Colonic mucosa (tissue), 4 donors: ENCODE measurements at places on chromosomes 11 and 22.

DNA sequence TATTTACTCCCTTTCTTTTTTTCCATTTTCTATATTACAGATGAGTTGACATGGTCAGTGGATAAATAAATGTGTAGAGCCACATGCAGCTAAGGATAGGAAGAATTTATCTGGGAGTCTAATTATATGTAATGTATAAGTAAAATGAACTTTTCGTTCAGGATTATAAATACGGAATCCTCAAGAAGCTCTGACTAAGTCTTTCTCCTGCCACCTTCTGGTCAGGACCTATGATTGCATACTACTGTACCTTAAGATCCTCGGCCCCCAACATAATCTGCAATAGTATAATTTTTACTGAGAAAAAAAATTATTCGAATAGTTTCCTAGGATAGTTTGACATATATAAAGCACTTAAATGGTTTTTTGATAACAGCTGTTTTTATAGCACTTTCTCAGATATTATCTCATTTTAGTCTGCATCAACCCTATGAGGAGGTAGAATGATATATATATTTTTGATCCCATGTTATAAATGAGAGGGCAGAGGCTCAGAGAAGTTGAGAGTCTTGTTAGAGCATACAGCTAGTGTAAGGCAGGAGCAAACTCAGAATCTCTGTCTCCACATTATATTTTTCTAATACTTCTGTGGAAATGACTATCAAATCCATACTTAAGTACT is 36.1 kb downstream of the CCDC90B start:
- no peaks in the 10 kb centered on the region for H3K4me1 ChIP-seq
- no peak overlapping the region for H3K27ac ChIP-seq
- H3K27me3 ChIP-seq: no peaks in the 10 kb centered on the region
- H3K4me3 ChIP-seq: no peak overlapping the region
- no peak for DNase-seq

- no peak for DNase-seq
- no peaks in the 10 kb centered on the region for H3K4me1 ChIP-seq
- H3K36me3 ChIP-seq: no peaks in the 10 kb centered on the region
- H3K27ac ChIP-seq: peak overlapping the region; percentile 4
- no peak overlapping the region for H3K4me3 ChIP-seq
These were observed 42.6 kb upstream of the EED start for GRCh38 chr11:86202013-86202336.

DNA sequence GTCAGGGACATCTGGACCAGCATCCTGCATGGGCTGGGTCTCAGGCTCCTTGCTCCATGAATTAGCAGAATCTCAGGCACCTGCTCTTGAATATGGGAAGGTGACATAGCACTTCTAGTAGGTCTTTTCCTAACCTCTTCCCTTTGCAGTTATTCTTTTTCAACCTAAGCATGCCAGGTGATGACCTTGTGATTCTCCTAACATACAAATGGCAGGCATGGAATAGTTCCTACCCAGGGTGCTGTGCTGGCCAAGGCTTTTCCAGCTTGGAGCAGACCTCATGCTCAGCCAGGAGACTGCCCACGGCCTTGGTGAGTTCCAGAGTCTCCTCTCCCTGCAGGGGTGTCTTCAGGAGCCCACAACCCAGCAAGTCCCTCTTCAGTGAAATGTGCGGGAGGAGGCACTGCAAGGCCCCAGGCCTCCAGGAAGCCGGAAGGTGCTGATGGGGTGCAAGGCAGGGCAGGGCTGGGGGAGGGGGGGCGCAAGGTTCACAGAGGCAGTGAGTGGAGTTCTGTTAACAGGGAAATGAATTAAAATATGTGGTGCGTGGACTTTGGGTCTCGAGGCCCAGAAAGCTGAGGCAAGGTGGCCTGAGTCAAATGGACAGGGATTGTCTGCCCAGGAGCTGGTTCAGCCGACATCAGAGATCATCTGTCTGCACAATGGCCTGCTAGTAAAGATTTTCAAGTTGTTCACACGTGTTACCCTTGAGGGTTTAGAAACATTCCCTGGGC is 75.9 kb upstream of the SEPTIN5 start:
- no peak for DNase-seq
- no peaks in the 10 kb centered on the region for H3K4me1 ChIP-seq
- H3K36me3 ChIP-seq: no peaks in the 10 kb centered on the region
- no peak overlapping the region for H3K4me3 ChIP-seq
- H3K27me3 ChIP-seq: no peaks in the 10 kb centered on the region
- H3K27ac ChIP-seq: no peak overlapping the region

DNA sequence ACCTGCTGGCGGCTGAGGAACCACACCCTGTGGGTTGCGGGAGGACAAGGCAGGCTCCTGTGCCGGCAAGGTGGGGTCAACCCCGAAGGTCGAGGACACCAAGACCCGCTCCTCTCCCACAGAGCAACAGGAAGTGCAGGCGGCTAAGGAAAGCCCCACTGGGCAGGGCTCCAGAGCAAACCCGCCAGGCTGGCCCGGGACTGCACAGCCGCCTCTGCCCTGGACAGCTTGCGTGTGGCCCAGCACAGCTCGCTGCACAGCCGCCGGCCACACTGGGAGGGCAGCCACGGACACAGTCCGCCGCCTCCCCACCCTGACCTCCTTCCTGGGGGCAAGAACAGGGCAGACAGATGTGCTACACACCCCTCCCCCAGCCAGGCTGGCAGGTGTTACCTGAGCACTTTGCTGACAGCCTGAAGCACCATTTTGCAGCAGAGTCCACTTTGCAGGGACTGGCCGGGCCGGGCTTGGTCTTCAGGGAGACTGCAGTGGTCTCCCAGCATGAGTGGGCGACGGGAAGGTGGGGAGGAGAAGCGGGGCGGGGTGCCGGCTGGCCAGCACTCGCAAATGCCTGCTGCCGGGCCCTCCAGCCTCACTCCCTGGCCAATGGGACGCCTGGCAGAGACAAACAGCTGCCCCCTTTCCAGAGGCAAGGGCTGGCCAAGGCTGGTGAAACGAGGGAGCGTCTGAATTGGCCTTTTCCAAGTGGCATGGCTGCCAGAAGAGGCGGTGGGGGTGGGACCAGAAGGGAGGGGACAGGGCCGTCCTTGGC is at the start of gene MOB2:
Gene MOB2, minus strand, starts transcription at position 726 of the 772 bp plus-strand sequence. Its CDS starts 223 bp downstream, at position 503.
- H3K4me1 ChIP-seq: peaks cover 21% of the 10 kb centered on the region
- H3K4me3 ChIP-seq: peak within 1 kb of the TSS; percentile 8
- H3K27ac ChIP-seq: peak within 1 kb of the TSS; percentile 72
- peak; percentile 82 for DNase-seq
